ENCODE measurements at places on chromosomes 5 and 9.

- peak; percentile 100 for DNase-seq
Measured at GRCh38 chr5:140710899-140711552, 10.8 kb downstream of the ZMAT2 start.

- DNase-seq: no peak
Measured at GRCh38 chr5:172045315-172045632, 38.8 kb upstream of the FBXW11 start.

- no peak for DNase-seq
Measured at GRCh38 chr5:95375591-95375990, 15.6 kb upstream of the FAM81B start.

DNA sequence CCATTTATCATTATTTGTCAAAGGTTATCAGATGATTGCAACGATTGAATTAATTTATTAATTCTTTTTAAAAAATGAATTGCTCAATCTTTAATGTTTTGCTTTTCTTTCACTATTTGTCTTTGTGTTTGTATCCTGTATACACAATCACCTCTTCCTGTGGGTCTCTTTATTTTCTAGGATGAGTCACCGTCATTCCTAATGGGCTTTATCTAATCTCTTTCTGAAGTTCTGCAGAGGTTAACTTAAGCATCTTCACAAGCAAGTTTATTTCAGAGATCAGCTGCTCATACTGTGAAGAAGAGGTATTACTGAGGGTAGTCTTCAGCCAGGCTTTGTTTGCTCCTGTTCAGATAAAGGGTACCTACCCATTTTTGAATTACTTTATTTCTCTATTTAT, 323.9 kb downstream of the NNT start:
- DNase-seq: no peak

GRCh38 chr9:111501648-111502047, 17.5 kb upstream of the ECPAS start:
- no peak for DNase-seq

GRCh38 chr9:91273853-91274552, 87.7 kb downstream of the AUH start:
- peak; percentile 32 for DNase-seq

GRCh38 chr9:20208961-20209371, 413.3 kb downstream of the MLLT3 start:
- DNase-seq: no peak

DNA sequence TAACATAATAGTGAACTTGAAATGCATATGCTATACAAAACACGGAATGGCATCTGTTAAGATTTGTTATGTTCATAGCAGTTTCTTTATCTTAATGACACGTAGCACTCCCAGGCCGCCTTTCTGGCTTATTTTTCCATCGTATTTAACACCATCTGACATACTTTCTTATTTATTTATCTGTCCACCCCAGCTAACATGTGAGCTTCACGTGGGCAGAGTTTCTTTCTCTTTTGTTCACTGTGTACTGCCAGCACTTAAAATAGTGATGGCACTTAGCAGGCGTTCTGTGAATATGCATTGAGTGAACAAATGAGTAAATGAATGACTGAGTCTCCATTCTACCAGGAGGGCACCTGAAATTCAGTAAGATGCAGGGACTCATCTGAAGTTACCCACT, 29.4 kb upstream of the SYNPO start:
- DNase-seq: no peak

GRCh38 chr5:120614531-120615180, 150.6 kb downstream of the PRR16 start:
- DNase-seq: no peak

- peak; percentile 75 for DNase-seq
Measured at GRCh38 chr9:75087289-75087823, 599 bp downstream of the NMRK1 start.

GRCh38 chr9:14383294-14383693, 69.4 kb upstream of the NFIB start:
- DNase-seq: peak; percentile 64

GRCh38 chr9:126494264-126494663, 119.5 kb upstream of the LMX1B start:
- no peak for DNase-seq

- DNase-seq: no peak
Measured at GRCh38 chr5:1642621-1643061, 118.9 kb upstream of the LPCAT1 start.

DNA sequence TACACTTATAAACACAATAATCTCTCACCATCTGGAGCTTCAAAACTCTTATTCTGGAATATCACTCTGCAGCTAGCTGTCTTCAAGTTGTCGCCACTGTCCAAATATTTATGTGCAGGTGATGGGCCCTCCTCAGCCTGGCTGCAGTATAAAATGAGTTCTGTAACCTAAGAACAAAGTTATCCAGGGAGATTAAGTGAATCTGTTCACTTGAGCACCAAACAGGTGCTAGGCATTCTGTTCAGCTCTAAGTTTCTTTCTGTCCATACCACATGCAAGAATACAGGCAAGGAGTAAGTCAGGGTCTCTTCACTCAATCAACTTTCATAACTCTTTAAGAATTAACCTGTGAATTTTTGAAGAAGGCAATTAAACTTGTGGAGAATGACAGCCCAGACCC, 344.1 kb downstream of the PLK2 start:
- DNase-seq: no peak

GRCh38 chr9:15308511-15308910, 1.5 kb upstream of the TTC39B start:
- DNase-seq: no peak

DNA sequence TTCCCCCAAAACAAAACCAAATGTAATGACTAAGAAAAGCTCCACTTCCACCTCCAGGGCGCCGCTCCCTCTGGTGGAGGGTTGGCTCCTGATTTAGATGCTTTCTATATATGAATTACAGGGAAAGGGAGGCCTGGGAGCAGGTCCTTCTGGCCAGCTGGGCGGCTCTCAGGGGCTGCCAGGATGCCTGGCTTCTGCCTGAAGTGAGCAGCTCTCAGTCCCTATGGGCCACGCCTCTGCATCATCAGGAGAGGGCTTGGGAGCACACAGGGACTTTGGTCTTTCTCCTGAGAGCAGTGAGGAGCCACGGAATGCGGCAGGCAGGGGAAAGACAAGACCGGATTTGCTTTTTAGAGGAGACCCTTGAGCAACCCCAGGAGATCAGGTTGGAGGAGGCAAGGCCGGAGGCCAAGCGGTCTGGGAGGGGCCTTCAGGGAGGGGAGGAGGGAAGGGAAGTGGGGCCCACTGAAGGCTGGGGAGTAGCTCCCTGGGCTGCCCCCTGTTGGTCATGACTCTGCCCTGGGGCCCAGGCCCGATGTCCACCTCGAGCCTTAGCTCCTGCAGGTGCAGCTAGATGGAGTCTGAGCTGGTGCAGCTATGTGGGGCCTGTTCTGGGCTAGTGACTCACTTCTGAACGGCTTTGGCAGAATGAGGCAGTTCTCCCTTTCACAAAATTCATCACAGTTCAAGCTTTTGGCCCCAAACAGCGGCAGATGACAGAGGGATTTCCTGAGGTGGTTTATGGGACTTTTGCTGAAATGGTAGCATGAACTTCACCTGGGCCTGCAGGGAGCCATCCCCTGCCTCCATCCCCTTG, 11.3 kb upstream of the GRHPR start:
- DNase-seq: no peak

DNA sequence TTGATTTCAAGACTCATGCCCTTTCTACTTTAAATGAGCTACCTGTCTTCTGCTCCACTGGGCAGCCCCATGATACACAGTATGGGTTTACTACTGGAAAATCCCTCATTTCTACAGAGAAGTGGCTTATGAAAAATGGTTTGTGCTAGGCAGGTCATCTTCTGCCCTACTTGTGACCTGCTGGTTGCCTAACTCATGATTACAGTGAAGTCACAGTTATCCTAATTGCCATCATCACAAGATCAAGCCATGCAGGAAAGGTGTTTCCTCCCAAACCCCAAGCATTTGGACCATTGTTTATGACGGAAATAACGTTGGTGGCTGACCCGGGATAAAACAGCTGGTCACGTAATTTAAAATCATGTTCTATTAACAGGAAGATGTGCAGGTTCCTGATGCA, 330.6 kb downstream of the ACTL7B start:
- DNase-seq: no peak

GRCh38 chr9:33633636-33634035, 109.6 kb downstream of the ANKRD18B start:
- no peak for DNase-seq

DNA sequence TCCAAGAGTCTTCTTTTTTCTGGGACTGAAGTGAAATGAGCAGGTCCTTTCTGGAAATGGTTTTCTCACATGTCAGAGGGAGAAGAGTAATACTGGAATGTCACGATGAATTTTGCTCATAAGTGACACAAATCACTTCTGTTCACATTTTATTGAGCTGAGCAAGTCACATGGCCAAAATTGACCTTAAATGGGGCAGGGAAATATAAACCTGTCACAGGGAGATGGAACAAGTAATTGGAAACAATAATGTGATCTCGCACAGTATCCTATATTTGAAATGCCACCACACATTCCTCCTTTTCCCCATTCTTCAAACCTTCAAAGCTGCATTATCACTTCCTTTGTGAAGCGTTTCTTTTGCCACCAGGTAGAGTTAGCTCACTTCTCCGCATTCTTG, 25.2 kb upstream of the LIFR start:
- no peak for DNase-seq

GRCh38 chr5:111730659-111731382, 26.2 kb downstream of the NREP start:
- DNase-seq: no peak

DNA sequence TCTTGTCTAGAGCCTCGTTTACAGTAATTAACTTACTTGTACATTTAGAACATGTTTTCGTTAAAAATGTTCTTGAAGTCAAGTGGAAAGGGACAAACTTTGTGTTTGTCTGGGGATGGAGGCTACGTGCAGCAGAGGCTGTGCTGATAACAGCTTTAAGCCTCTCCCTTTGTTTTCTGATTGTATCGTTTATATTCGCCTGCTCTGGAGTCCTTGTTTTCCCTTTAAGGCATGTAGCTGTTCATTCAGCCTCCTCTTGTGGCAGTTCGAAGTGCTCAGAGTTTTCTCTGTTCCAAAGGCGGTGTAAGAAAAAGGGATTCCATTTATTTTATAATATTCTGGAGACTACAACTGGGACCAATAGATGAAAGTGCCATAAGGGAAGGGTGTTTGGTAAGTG, 1.9 kb downstream of the SLC36A1 start:
- DNase-seq: no peak

DNA sequence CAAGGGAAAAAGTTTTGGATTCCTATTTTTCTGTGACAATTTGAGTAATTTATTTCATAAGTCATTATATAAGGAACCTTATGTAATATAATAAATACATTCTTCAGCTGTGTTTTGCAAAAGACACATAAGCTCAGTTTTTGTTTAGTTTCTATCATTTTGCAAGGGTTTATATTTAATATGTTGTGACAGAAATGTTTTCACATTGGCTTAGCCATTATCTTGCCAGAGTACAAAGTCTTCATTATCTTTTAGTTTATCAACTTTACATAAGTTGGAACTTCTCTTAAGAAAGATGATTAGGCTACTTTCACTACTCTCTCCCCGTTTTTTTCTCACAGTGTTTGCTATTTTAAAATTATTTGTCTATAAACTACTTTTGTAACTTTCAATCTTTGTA, 54.8 kb downstream of the ERCC6L2 start:
- DNase-seq: no peak

DNA sequence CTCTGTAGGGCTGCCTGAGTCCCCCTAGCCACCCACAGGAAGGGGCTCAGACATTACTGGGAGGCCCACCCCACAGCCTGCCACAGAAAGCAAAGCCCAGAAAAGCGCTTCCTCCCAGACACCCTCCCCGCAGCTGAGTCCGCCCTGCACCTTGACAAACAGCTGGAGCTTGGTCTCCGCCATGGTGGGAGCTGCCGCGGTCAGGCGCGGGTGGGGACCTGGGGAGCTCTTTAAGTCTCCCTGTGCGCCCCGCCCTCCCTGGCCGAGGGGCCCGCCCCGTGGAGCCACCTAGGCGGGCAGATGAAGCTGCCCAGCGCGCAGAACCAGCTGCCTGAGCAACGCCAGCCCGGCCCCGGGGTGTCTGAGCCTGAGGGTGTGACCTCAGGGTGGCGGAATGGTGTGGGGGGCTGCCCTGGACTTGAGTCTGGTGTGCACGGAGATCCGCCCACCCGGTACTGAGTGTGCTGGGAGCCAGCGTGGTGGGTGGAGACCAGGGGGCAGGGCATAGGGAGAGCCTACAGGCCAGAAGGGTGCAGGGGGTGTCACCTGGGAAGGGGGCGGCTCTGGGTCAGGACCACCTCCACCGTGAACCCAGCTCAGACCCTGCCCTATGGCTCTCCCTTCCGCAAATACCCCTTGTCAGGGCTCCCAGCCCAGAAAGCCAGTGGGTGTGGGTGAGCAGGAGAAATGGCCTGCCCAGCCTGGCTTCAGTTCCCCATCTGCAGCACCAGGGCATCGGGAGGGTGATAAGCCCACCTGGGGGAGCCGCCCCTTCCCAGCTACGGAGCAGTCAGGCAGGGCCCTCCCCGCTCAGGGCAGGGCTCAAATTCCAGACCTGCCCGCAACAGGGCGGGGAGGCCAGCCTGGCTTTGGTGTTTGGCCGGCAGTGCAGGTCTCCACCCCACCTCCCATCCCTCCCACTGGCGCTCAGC, at the start of gene CLIC3:
TSS of gene CLIC3 (minus strand) at position 208 of the 932 bp plus-strand sequence. CDS start at position 183, 25 bp downstream.
- no peak for DNase-seq

DNA sequence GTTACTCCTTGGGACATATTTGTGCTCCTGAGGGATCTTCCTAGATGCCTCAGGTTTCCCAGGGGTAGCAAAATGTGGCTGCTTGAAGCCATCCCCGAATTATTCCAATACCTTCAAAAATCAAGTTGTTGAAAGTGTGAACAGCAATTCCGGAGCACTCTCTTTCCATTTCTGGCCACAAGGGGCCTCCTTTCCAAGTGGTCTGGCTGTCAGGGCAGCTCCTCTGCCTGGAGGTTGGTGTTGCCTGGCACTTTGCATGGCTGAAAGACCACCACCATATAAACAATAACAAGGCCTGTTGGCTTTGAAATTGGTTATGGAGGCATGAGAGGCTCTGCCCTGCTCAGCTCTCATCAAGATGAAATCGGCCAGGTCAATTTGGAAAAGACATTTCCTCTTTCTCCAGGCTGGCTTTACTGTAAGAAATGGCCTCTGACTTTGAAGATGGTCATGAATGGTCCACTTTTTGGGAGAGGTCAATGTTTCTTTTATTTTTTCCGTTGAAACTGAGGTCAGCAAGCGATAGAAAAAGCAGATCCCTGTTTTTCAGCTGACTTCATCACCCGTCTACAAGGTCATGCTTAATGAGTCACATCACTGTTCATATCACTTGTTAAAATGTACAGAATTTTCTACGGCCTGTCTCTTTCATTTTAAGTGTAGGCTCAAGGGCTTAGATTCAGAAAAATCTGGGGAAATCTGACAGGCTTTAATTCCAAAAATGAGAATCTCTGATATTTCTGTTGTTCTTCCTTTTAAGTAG, 481.1 kb upstream of the ZNF608 start:
- peak; percentile 33 for DNase-seq

- peak; percentile 69 for DNase-seq
Measured at GRCh38 chr9:9790216-9790872, 822.5 kb downstream of the PTPRD start.

- DNase-seq: no peak
Measured at GRCh38 chr5:101362067-101362466, 459.0 kb upstream of the ST8SIA4 start.

- no peak for DNase-seq
Measured at GRCh38 chr9:92725766-92726165, 38.9 kb downstream of the BICD2 start.

- DNase-seq: peak; percentile 87
Measured at GRCh38 chr5:95870105-95870672, 47.7 kb upstream of the GLRX start.

GRCh38 chr9:111759762-111760639, 34.7 kb downstream of the SHOC1 start:
- peak; percentile 95 for DNase-seq
